Breast epithelium (tissue), 4 donors: ENCODE measurements at places on chromosomes 2 and 18.

GRCh38 chr18:54203914-54204313 lies 20.6 kb downstream of the MBD2 start:
- no peak for DNase-seq

GRCh38 chr2:43319541-43319940 lies 93.1 kb upstream of the ZFP36L2 start:
- no peak for DNase-seq

DNA sequence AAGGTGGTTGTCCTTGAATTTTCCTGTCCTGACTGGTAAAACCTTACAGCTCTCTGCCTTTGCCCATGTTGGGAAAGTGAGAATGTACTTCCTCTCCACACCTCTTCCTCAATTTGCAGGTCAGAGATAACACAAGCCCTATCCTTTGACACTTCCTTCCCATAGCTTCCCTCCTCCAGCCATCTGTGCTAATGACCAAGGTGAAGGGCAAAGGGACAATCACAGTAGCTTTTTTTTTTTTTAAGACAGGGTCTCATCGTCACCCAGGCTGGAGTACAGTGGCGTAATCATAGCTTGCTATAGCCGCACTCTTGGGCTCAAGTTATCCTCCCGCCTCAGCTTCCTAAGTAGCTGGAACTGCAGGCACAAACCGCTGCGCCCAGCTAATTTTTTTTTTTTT lies 24.3 kb upstream of the STPG4 start:
- DNase-seq, result no peak

- DNase-seq, result peak; percentile 33
Measured at GRCh38 chr2:230898016-230898712, 26.9 kb downstream of the GPR55 start.

DNA sequence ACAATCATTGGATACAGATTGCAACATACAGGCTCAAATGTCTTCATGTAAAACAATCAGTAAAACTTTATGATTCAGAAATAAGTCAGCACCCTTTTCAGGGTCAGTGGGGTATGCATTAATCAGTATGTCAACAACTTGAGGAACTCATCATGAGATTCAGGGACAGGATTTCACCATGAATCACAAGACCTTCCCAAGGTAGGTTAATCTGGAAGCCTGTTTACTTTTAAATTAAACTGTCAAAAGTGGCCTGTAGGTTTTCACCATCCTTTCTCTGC lies 104.8 kb downstream of the SP100 start:
- DNase-seq, result no peak

- DNase-seq, result no peak
Measured at GRCh38 chr2:105919826-105920225, 175.1 kb downstream of the NCK2 start.

- no peak for DNase-seq
Measured at GRCh38 chr2:127626175-127626574, 19.8 kb upstream of the GPR17 start.

GRCh38 chr2:174623690-174624089 lies 26.1 kb upstream of the WIPF1 start:
- no peak for DNase-seq

DNA sequence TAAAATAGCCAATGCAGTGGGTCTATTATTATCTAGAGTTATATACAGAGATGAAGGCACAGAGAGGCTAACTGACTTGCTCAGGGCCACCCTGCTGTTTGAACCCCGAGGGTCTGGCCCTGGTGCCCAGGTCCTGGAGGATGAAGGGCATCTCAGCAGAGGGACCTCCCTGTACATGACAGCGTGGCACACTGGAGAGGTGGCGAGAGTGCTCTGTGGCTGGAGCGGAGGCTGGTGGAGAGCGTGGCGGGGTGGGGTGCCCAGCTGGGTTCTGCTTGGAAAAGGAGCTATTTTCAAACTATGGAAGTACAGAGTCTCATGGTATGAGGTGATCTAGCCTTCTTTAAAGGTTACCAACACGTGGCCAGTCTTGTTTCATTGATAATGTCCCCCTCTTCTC lies 35.8 kb downstream of the GREB1 start:
- DNase-seq, result no peak

GRCh38 chr2:124763611-124764010 lies 738.5 kb downstream of the CNTNAP5 start:
- DNase-seq, result no peak

DNA sequence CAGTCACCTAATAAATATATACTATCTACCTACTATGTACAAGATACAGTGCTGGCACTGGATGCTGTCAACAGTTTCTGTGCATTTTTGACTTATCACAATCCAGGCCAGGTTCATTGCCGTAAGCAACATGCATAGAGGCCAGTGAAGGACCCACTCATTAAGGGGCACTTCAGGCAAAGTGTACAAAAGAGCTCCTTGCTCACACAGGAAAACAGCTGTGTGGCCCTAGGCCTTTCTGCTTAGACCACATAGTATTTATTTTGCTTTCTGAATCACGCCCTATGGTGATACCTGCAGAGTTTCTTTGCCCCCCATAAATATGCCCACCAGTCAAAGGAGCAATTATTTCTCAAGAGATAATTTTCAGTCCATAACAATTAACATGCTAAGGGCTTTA lies 39.6 kb upstream of the STAT4 start:
- no peak for DNase-seq

DNA sequence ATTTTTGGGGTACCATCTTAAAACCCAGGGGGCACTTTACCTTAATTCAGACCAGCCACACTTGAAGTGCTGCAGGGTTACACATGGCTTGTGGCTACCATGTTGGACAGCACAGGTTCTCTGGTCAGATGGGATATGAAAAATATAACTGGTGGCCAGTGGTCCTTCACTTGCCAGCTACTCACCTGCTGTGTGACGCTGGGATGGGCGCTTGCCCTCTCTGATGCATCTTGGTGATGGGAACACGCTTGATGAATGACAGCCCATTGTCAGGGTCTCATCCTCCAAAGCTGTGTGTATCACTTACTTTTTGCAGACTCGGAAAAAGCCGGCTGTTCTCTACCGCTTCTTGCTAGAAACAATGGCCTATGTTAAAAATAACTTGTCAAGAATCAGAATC lies 22.5 kb downstream of the HJURP start:
- DNase-seq, result no peak

- DNase-seq, result no peak
Measured at GRCh38 chr2:168545439-168546082, 89.5 kb downstream of the CERS6 start.

DNA sequence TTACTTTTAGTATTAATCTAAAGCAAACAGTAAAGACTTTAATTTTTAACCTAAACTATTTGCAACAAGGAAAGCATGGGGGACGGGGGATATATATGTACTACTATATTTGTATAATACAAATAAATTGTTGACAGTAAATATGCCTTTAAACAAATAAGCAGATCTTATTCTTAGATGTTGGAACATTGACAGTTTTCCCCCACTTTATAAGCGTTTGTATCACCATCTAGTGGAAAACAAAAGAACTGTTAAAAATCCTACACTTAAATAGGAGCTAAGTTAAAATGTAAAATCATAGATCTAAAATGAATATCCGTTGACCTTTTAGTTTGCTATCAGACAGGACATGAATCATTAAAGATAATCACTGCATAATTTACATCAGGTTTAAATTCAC lies 50.0 kb downstream of the RBBP8 start:
- DNase-seq, result no peak

- no peak for DNase-seq
Measured at GRCh38 chr2:96952016-96952750, 34.2 kb downstream of the FAM178B start.

DNA sequence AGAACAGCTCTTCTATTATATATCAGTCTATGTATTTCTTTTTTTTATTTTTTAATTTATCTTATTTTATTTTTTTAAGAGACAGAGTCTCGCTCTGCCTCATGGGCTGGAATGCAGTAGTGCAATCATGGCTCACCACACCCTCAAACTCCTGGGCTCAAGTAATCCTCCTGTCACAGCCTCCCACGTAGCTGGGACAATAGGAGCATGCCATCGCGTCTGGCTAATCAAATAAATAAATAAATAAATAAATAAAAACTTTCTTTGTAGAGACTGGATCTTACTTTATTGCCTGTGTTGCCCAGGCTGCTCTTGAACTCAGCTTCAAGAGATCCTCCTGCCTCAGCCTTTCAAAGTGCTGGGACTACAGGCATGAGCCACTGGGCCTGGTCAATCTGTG lies 117.0 kb downstream of the RBMS1 start:
- DNase-seq, result no peak

- DNase-seq, result no peak
Measured at GRCh38 chr18:69586537-69586936, 185.8 kb downstream of the DOK6 start.

DNA sequence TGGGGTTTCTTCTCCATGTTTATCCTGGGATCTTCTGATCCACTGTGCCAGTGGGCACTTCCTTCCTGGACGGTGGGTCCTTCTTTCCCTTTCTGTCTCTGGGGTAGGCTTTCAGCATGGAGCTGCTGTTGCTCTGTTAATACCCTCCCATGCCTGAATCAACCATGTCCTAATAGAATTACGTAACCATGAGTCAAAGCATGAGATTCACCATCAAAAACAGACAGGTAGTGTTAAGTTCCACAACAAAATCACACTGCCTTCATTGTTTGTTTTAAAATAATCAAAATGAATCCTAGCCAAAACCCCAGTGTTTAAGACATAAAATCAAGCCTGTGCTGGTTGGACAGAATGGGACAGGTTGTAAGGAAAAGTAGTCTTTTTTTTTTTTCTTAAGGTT lies 37.5 kb downstream of the GNAL start:
- no peak for DNase-seq

DNA sequence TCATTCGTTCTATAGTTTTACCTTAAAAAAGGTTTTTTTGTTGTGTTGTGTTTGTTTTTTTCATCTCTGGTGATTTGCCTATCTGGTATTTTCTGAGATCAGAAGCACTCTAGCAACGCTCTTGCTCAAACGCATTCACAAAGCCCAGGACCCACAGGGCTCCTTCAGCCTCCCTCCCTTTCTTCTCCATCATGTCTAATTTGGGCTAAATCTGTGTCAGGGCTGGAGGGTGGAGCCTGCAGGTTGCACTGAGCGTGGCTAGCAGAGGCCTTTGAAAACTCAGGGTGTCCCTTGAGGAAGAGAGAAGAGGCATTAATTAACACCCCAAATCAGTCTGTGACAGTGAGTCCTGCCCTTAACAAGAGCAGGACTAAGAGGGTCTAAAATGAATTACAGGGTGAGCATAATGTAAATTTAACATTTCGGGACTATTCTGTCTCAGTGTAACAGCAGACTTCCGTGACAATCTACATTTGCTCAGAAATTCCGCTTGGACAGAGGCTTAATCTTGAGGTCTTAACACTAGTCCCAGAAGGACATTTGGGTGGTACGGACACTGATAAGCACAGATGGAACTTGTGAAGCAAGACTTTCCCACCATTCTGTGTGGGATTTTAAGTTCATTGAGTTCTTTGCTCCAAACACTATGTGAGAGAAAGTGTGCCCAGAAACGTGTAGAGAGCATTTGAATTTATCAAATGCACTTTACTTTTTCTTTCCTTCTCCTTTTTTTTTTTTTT lies 174.4 kb upstream of the APCDD1 start:
- DNase-seq, result no peak

GRCh38 chr2:43209204-43209717 lies 17.1 kb downstream of the ZFP36L2 start:
- no peak for DNase-seq
